ENCODE measurements at places on chromosomes 6 and 20.

DNA sequence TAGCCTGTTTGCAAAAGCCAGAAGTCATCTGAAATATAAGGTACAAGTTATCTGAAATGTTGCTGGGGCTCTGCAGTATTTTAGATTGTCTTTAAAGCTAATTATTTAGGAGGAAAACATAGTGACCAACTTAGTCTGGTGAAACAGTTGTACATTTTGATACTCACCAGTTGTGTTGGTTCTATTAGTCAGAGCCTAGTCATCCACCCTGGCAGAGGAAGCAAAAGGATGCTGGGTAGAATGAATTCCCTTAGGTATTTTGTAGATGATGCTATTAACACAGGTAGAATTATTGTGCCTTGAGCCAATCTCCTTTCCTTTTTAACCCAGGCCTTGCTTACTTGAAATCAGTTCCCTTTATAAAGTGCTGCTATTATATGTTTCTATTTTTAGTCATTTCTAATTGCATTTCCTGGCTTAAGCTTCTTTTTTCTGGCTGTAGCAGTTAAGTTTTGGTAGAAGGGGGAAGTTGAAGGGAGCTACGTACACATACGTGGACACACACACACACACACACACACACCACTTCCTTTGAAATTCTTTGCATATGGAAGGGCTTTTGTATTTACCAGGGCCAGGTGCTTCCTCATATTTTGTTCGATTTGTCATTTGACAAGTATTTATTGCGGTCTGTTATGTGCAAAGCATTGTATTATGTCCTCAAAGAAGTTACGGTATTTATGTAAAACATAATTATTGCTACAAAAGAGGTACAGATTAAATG lies 82.4 kb downstream of the RTN4IP1 start:
- no peak for DNase-seq

DNA sequence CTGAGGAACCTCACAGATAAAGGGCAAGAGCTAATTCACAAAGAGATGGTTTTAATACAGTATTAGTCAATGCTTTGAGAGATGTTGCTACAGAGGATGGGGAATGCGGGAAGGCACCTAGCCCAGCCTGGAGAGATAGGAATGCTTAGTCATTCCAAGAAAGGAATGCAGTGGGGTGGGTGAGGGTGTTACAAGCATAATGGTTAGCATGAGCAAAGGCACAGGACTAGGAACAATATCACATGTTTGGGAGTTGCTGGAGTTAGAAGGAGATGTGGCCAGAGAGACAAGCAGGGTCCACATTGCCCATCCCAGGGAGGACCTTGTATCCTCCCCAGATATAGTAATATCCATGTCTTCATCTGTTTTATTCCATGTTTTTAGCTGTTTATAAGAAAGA lies 107.0 kb upstream of the OGFRL1 start:
- DNase-seq: no peak

GRCh38 chr20:1187605-1188171 lies 2.9 kb upstream of the TMEM74B start:
- DNase-seq: no peak

GRCh38 chr6:112325444-112325843 lies 21.7 kb upstream of the RFPL4B start:
- DNase-seq: no peak

GRCh38 chr6:135320721-135321621 lies 139.9 kb downstream of the MYB start:
- DNase-seq: no peak

GRCh38 chr20:54178256-54178655 lies 4.5 kb upstream of the CYP24A1 start:
- DNase-seq: no peak

- no peak for DNase-seq
Observed at GRCh38 chr6:153024709-153025017, 22.2 kb upstream of the MTRF1L start.

Measured in activated CD4-positive, CD25-positive, alpha-beta regulatory T cell (primary cell).